ENCODE measurements at places on chromosomes 12 and 14. TPM values are rescaled to one million over a fixed set of nuclear protein-coding genes. Genes with fewer than 3 reads are reported as not detected.

Gene BDKRB1
- total RNA-seq: 0.92 TPM

- H3K27me3 ChIP-seq: no peaks in the 10 kb centered on the region
- H3K36me3 ChIP-seq: no peaks in the 10 kb centered on the region
- no peak overlapping the region for H3K27ac ChIP-seq
- no peak overlapping the region for H3K4me3 ChIP-seq
- DNase-seq: no peak
- H3K4me1 ChIP-seq: no peaks in the 10 kb centered on the region
These were observed 229.4 kb downstream of the CNTN1 start for GRCh38 chr12:40921563-40922163.

DNA sequence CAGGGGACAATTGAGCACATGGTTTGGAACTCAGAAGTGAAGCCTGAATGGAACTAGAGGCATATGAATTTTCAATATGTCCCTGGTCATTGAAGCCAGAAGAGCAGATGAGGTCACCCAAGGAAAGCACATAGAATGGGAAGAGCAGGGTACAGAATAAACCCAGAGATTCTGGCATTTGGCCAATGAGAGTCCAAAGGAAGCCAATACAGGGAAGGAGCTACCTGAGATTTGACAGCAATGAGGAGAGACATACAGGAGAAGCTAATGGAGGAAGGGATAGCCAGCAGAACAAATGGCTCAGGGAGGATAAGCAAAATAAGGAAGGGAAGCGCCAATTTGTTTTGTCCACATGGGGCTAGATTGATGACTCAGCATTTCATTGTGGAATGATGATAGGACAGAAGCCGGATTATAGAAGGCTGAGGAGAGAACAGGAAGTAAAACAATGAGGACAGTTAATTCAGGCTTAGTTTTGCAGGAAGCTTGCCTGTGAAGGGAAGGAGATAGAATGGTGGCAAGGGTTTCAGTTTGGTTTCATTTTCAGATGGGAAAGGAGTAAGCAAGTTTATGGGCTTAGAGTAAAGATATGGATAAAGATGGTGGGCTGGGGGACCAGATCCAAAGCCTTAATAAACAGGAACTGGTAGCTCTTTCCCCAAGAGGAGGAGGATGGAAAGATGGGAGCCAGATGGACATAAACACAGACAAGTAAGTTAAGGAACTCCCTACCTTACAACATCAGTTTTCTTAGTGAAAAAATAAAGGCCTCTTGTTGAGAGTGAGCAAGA lies 3.2 kb upstream of the SPTSSA start:
- H3K36me3 ChIP-seq: no peaks in the 10 kb centered on the region
- H3K27ac ChIP-seq: no peak overlapping the region
- no peak overlapping the region for H3K4me3 ChIP-seq
- H3K4me1 ChIP-seq: no peaks in the 10 kb centered on the region
- no peaks in the 10 kb centered on the region for H3K27me3 ChIP-seq

DNA sequence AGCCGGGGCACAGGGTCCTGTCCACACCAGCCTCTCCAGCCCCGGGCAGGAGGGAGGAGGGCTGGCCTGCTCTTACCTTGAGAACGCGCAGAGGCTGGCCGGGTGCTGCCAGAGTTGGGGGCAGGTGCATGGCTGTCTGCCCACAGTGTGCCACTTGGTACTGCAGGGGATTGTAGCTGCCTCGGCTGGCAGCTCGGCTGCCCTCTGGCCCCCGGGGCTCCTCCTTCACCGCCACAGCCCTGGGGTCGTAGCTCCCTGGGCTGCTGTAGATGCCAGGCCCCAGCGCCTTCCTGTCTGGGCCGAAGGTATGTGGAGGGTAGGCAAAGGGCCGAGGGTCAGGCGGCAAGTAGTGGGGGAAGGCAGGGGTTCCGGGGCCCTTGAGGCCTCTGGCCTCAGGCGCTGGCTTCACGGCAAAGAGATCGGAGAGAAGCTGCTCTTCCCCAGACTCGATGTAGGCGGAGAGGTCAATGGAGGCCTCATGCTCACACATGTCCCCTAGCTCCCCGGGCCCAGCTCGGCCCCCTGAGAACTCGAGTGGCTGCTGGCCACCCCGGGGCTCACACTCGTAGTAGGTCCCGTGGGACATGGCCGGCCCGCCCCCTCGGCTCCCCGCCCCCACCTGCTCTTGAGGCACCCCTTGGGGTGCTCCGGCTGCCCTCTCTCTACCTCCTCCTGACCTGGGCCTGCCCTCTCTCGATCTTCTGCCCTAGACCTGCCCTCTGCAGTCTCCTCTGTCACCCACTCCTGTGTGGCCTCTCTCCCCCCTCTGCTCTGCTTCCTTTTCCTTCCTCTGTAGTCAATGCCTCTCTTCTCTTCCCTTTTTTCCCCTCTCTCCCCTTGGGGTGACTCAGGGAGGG lies at the start of gene CEBPE:
TSS of gene CEBPE (minus strand) at position 750 of the 857 bp plus-strand sequence. CDS start at position 586, 164 bp downstream.
- H3K27ac ChIP-seq: peak within 1 kb of the TSS; percentile 59
- H3K4me1 ChIP-seq: peaks cover 13% of the 10 kb centered on the region
- no peak for DNase-seq
- peak within 1 kb of the TSS; percentile 7 for H3K4me3 ChIP-seq
- H3K36me3 ChIP-seq: no peaks in the 10 kb centered on the region
- H3K27me3 ChIP-seq: no peaks in the 10 kb centered on the region

Gene TAS2R46
- not detected for total RNA-seq

Data from stomach (tissue), 19 donors.